ENCODE measurements at places on chromosomes 3 and 15.
A peak's percentile ranks its signal among the peaks of the same experiment; 100 is the strongest.

DNA sequence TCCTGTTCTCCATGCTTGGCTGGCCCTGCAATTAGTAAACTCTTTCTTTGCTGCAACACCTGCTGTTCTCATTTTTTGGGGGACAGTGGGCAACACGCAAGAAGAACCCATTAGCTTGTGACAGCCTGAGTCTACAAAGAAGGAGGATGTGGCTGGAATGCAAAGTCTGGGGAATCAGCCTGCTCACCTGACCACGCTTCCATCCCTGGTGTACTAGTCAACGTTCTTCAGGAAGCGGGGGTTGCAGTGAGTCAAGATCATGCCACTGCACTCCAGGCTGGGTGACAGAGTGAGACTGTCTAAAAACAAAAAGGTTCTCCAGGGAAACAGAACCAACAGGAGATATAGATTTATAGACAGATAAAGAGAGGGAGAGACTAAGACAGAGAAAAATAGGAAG, 27.7 kb upstream of the KBTBD12 start:
- no peak for DNase-seq

- DNase-seq: no peak
Measured at GRCh38 chr3:13452490-13453335, 27.4 kb upstream of the HDAC11 start.

DNA sequence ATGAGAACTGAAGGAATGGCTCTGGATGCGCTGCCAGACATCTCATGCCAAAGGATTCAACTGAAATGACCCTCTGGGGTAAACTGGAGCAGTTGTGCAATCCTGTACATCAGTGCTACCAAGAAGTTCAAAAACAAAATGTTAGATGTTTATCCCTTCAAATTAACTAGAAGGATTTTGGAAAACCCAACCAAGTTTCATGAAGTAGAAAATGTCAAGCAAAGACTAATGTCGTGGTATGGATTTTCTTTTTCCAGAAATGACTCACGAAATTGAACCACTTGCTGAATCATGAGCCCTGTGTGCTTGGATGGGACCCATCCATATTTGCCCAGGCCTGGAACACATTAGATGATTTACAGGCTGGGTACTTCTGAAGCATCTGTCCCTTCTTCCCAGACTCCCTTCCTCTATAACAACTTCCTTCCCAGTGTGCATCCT, 101.6 kb downstream of the LRTM1 start:
- peak; percentile 57 for DNase-seq

GRCh38 chr3:69936266-69936665, 63.3 kb upstream of the SAMMSON start:
- DNase-seq: no peak

- DNase-seq: no peak
Measured at GRCh38 chr15:23566651-23567050, 1.2 kb downstream of the MKRN3 start.

- no peak for DNase-seq
Measured at GRCh38 chr15:85718271-85718971, 76.3 kb downstream of the KLHL25 start.

DNA sequence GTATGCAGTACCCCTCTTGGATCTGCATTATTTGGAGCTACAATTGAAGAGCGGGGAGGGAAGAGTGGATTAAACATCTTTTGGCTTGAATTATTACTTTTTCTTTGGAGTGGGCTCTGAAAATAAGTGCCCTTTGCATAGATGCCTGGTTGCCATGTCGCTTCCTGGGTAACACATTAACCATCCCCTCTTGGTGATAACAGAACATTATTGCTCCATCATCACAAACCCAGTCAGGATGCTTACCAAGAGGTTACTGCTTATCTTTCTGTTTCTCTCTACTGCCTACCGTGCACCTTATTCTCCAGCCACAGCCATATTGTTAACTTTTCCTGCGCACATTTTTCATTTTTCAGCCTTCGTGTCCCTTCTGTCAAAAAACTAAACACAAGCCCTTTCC, 42.7 kb upstream of the CLRN1 start:
- no peak for DNase-seq

- no peak for DNase-seq
Measured at GRCh38 chr3:27025718-27026117, 343.5 kb downstream of the NEK10 start.

All from BJ (cell line).